ENCODE measurements at places on chromosomes 6 and 20.

GRCh38 chr6:83472767-83473166 lies 39.6 kb upstream of the PRSS35 start:
- DNase-seq: no peak

DNA sequence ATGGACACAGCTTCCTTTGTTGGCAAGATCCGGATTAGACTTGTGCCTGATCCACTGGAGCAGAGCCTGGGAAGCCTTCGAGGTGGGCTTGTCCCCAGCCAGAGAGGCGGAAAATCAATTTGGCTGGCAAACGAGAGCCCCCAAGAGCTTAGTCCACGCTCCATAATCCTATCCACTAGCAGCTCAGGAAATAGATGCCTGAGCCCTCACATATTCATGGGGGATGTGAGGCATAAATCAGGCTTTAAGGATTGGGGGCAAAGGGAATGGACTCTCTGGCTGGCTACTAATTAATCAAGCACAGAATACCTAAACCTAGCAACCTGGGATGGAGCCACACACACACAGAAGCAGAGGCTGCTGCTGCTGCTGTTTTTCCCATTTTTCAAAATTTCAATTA lies 137.9 kb downstream of the PKHD1 start:
- no peak for DNase-seq

GRCh38 chr6:44333942-44334341 lies 8.5 kb upstream of the SPATS1 start:
- DNase-seq: no peak

DNA sequence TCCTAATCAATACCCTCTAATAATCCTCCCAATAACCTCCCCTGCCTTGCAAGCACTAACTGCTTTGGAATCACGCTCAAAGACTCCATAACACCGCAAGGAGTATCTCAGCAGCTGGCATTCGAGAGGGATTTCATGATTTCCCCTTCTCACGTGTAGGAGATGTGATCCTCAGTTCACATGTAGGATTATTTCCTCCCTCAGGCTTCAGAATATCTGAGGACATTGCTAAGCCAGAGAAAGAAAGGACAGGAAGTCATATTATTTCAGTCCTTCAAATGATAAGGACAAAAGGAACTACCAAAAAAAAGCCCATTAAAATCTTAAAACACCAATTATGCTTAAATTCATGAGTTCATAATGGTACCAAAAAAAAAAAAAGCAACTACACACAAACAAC lies 122.9 kb downstream of the NFATC2 start:
- no peak for DNase-seq

- DNase-seq: no peak
Measured at GRCh38 chr20:20060234-20060998, 8.1 kb downstream of the CFAP61 start.

GRCh38 chr6:97175806-97176205 lies 107.2 kb downstream of the MMS22L start:
- no peak for DNase-seq

DNA sequence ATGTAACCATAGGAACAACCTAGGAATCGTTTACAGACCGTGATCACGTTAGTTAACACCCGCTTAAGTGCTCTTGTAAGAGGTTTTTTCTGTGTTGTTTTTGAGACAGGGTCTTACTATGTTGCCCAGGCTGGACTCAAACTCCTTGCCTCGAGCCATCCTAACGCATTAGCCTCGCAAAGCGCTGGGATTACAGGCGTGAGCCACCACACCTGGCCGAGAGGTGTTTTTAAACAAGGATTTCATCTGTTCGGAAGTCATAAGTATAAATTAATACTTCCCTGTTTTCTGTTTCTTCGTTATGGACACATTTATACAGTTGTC lies 727 bp downstream of the MRS2 start:
- DNase-seq: no peak

- no peak for DNase-seq
Measured at GRCh38 chr6:42441697-42442081, 10.0 kb downstream of the TRERF1 start.

- DNase-seq: peak; percentile 49
Measured at GRCh38 chr20:17873410-17874270, 95.0 kb downstream of the SNX5 start.

- DNase-seq: no peak
Measured at GRCh38 chr20:31720486-31721407, 1.9 kb downstream of the BCL2L1 start.

DNA sequence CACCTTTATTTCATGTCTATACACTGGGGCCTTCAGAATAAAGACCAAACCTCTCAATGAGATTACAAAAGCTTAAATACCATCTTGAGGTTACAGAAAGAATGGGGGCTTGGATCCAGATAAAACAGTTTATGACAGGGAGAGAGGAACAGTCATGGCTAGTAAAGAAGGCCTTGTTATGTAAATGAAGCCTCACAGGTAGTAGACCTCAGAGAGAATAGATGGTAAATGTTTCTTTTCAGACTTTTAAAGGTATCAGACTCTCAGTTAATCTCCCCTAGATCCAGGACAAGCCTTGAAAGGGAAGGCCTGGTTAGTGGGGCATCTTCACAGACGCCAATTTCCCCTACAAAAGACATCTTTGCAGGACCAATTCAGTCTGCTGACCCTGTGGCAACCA lies 1325.6 kb downstream of the HACE1 start:
- DNase-seq: no peak
